Stimulated activated CD4-positive, alpha-beta T cell treated with anti-CD3 and anti-CD28 coated beads, TNF-alpha, amount 100 ng/mL, for 48 hours (primary cell): ENCODE measurements at places on chromosomes 5 and 9.

DNA sequence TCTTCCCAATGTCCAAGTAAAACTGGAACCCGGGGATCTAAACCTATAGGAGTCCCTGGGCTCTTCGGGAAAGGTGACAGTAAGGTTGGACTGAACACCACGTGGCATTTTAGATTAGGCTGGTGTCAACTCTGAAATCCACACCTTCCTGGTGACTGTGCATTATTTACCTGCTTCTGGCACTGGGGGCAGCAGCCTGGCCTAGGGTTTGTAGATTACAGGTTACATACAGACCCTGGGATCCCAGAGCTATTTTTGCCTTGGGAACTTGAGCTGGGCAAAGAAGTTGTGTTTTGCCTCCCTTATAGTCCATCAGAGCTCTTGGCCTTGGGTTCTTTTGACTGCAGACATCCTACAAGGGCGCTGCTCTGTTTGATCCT, 173.2 kb downstream of the DAB2IP start:
- no peak for DNase-seq

DNA sequence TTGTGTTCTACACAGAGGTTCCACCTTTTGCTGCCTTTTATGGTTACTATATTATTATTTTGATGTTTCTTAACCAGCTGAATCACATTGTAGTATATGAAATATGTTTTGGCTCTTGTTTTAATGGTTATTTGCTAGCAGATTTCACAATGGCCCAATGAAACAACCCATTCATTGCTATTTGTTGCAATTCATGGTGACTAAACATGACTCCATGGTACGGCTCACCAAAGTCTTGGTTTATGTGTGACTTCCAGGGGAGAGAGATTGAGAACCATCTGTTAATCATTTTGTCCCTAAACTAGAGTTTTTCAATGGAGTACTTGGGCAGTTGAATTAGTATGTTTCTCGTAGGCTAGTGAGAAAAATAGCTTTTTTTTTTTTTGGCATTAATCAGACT, 108.4 kb downstream of the GHR start:
- no peak for DNase-seq

DNA sequence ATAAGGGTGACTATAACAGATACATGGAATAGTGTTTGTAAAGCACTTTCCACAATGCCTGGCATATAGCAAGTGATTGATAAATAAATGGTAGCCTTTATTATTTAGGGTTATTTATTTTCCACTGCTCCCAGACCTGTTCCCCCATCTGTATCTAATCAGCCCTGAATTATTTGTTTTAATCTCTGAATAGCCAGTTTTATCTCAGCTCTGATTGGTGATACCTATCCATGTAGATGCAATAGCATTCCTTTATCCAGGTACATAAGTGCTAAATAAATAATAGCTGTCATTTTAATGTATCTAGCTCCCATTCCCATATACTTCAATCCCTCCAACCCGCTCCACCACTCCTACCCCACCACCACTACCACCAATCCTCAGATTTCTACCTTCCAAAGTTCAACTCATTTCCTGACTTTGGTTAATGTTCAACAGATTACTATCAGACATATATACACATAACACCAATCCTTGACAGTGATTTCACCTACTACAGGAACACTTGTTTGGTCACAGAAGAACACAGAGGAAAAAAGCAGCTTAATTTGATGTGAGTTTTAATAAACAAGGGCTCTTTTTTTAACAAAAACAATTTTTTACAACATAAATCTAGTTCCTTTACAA, 14.0 kb downstream of the PRKAA1 start:
- DNase-seq, result no peak

DNA sequence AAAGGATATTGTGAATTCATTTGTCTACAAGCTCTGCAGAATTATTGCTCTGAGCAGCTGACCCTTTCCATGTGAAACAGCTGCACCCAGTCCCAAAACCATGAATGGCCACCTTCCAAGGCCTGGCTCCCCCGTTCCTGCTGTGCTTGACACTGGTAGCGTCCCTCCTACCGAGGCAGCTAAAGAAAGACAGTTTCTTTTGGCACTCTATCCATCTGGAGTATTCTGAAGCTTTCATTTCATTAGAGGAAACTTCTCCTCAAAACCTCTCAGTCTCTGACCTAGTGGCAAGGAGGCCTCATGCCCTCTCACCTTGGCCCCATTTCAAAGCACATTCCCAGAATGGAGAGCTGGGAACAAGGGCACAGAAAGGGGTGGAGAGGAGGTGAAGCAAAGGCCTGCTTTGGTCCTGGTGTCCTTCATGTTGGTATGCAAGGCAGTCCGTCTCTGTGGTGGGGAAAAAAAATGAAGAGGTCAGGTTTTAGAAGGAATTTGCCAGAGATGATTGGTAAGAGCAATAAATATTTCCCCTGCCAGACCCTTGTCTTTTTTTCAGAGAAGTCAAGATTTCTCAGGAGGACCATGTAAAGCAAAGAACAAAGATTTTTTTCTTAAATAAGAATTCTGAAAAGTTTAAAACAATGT, 232.0 kb downstream of the RFK start:
- no peak for DNase-seq

GRCh38 chr9:129174102-129174723, 3.8 kb downstream of the IER5L start:
- peak; percentile 58 for DNase-seq

DNA sequence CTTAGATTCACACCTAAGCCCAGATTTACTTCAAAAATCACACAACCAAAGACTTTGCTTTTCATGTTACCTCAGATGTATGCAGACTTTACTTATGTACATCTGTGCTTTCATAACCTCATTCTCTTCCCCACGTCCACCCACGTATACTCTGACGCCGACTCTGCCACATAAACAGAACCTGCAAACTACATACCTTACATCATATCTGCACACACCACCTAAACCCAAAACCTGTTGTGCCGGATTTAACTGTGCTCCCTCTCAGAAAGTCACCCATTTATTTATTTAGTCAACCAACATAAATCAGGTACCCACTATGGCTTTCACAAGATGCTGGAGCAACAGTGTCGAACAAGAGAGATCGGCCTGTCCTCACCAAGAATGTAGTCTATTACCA, 1.0 kb upstream of the DPYSL3 start:
- DNase-seq, result no peak

DNA sequence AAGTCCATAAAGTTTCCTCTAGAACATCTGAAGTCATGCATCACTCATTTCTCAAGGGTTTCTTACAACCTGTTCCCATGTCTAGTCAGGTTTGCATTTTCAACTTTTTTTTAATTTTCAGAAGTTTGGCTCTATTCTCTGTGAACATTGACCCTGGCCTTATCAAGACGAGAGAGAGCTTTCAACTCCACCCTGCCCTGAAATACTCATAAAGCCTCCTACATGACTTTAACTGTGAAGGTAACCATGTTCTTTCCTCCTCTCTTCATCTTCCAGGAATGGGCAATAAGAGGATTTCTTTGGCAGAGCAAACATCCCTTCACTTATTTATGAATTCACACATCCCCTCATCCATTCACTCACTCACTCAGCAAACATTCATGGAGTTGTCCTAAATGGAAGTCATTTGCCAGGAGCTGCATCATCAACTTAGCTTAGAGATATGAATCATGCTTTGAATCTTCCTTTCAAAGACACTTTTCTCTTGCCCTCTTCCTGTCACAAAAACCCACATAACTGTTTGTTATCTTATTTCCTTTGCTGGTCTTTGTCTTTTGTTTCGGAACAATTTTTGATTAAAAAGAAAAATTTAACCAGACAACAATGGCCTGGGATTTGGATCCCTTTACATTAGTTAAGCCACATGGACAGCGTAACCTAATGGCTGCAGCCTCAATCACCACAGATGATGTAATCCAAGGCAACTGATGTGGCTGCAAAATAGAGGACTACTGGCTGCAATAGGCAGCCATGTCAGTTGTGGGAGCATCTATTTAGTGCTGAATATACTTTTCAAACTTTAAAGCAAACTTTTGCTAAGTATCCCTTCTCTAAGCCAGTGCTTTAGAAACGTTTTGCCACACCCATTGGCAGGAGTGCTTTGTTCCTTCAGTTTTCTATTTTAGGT, 43.0 kb upstream of the GNAQ start:
- no peak for DNase-seq

- DNase-seq, result no peak
Measured at GRCh38 chr5:144774197-144774596, 603.5 kb downstream of the KCTD16 start.

DNA sequence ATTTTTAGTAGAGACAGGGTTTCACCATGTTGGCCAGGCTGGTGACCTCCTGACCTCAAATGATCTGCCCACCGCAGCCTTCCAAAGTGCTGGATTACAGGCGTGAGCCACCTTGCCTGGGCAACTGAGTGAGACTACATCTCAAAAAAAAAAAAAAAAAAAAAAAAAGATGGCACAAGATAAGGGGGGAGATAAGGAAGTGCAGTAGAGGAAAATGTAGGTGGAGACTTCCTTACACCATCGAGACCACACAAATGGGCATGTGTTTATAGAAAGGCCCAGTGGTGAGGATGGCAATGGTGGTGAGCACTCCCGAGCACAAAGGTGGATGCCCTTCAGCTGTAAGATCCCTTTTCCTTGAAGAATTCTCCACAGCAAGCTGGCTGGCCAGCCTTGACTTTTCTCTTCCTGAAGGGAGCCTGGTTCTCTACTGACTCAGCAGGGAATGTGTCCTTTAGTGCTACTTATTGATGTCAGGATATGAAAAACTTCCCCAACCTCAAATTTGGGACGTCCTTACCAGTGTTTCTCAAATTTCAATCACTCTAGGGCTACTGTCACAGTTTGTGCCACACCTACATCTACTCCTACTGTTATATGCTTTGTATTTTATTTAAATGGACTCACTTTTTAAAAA, 28.2 kb downstream of the ERGIC1 start:
- no peak for DNase-seq

- no peak for DNase-seq
Measured at GRCh38 chr5:13503017-13503416, 441.5 kb downstream of the DNAH5 start.

DNA sequence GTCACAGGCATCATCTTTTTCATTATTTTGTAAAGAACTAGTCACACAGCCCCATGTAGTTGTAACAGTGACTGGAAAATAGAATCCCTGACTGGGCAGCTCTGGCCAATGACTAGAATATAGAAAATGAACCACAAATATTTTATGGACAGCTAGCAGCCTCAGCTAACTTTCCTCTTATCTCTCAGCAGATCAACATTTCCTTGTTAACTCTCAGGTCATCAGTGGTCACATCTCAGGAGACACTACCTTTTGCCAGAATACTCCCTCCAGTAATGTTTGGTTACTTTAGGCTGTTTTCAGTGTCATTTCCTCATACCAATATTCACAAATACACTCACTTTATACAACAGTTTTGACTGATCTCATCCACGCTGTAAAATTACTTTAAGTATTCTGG, 43.9 kb downstream of the FAM169A start:
- no peak for DNase-seq

DNA sequence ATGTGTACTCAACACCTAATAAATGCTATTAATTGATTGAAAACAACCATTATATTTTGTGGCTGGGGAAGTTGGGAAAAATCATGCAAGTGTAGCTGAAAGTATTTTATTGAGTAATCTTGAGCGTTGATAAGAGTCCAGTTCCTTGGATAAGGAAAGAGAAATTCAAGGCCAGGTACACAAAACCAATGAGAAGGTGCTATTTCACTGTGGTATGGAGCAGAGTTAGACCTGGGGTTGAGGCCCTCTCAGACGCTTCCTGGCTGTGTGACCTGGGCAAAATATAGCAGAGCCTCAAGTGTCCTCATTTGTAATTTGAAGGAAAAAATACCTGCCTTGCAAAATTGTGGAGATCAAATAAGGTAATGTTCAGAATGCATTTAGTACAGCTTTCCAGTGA, 50.1 kb downstream of the GALNT10 start:
- DNase-seq, result no peak

DNA sequence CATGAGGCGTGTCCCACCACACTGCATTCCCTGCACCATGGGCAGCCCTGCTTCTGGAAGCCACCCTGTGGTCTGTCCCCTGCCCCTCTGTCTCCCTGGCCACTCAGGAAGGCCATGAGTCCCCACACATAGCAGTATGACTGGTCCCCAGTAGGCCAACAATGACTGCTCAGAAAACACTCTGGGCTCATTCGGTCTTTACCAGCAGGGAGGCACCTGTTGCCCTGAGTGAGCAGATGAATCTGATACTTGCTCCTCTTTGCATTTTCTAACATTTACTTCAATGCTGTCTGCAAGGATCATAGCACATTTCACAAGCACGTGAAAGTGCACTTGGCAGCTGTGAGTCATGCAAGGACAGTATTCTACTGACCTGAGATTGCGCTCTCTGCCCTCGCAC, 365.4 kb upstream of the IRX1 start:
- DNase-seq, result no peak

DNA sequence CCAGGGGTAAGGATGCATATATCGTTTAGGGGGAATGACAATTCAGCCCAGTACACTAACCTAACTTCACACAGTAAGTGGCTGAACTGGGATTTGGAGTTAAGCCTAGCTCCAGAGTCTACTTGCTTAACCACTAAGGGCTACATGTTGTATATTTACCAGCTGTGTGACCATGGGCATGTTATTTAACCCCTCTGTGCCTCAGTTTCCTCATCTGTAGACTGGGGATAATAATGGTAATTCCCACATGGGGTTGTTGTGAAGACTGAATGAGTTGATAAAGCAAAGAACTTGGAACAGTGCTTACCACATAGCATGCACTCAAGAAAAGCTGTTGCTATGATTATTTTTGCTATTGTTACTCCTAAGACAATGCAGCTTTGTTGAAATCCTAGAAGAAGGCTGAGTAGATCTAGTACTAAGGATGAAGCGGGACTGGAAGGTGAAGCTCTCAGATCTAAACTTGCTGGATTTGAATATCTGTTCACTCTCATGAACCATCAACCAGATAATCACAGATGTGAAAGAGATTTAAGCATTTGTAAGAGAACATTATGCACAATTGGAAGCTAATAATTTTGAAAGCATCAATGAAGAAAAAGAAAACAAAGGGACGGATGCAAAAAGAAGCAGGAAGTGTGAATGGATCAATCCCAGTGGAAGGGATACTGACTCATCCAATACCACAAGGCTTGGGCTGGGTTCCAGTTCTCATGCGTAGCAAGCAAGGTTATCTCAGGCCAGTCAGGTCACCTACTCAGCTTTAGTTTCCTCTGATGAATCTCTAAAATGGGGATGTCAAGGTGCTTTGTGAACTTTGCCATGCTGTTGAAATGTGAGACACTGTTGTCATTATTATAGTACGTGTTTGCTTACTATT, 78.5 kb upstream of the TBC1D2 start:
- DNase-seq, result no peak
